ENCODE measurements at places on chromosomes 2 and 18.

GRCh38 chr2:4775668-4776067, 916.5 kb upstream of the SOX11 start:
- no peak for DNase-seq

DNA sequence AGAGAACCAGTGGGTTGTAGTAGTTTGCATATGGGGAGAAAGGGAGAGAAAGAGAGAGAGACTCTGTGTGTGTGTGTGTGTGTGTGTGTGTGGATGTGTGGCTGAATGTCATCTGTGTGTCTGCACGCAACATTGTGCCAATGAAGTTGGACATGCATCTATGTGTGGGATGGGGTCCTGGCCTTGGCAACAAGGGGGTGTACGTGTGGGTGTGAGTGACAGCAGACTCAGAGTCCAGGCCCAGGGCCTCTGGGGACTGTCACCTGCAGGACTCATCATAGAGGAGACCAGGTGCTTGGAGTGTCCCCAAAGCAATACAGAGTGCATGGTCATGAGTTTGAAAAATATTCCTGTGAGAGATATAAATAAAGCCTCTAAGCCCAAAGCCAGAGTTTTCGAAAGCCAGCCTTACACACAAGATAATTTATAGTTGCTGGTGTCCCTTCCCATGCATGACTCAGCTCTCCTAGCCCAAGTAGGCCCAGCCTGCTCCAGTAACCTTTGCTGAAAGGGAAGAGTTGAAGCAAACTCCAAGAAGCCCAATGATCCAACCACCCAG, 59.9 kb downstream of the TNP1 start:
- no peak for DNase-seq

DNA sequence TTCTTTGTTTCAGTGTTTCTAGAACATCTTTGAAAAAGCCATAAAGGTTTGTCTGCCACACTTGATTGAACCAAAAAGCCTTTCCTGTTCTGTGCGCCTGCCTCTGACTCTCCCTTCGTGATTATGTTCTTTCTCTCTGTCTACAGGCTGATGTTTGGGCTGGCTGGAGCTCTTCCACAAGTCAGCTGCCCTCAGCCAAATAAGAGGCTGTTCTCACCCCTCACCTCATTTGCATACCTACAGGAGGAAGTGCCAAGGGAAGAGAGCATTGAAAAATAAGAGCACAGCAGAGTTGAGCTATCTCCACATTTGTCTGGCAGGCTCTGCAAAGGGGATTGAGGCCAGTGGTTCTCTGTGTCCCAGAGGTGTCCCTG, 15.8 kb downstream of the INPP5D start:
- DNase-seq = no peak

DNA sequence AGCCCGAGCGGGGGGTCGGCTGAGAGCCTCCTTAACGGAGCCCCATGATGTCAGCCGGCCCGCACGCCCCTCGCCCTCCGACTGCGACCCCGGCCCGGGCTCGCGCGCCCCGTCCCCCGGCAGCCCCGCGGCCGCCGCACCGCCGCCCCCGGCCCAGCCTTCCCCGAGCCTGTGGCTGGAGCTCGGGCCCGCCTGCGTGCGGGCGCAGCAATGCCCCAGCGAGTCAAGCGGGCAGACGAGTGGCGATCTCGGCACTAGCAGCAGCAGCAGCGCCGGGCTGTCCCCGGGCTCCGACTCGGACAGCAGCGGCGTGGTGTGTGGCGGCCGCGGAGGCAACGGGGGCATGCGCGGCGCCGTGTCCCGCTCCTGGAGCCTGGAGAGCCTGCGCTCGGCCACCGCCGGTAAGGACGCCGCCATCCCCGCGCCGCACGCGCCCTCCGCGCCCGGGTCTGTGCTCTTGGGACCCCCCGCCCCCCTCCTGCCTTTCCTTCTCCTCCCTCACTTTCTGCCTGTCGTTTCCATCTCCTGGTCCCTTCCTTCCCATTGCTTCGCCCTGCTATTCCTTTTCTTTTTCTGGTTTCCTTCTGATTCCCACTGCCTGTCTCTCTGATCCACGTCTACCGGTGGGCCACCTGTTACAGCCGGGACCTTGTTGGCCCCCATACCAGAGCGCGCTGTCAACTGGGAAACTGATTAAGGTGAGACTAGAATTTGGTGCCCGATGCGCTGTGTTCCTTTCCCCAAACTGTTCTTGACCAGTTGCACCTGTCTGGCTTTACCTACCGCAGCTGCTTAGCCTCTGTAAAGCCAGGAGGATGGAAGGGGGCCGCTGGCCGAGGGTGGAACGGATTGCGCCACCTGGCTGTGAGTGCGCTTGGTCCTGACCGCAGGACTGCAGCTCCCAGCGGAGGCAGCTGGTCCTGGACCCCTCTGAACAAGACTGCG, 127.4 kb downstream of the ARHGEF4 start:
- no peak for DNase-seq

DNA sequence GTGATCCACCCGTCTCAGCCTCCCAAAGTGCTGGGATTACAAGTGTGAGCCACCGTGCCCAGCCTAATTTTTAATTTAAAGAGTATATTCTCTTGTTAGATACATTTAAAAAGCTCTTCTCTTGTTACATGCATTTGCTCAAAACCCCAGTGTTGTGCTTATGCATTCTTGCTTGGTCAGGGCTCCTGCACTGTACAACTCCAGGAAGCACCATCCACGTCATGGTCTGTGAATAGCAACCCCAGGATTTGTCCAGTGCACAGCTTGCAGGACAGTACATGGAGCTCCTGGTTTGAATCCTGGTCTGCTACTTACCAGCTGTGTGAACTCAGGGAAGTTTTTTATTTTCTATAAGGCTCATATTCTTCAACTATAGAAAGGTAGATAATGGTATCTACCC, 80.8 kb downstream of the MDH1 start:
- DNase-seq = no peak

- DNase-seq = no peak
These were observed 1.5 kb downstream of the GAD1 start for GRCh38 chr2:170818036-170818751.

DNA sequence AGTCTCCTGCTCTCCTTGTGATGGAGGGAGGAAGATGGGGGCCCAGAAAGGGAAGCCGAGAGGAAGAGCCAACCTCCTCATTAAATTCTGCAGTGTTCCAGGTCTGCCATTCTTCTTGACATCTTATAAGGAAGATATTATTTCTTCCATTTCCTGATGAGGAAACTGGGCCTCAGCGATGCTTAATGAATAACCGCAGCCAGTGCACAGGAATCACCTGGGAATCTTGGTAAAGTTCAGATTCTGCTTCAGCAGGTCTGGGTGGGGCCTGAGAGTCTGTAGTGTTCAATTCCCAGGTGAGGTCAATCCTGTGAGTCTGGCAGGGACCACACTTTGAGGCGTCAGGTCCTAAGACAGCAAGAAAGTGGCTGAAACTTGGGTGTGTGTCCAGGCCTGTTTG, 17.3 kb downstream of the PCARE start:
- no peak for DNase-seq

DNA sequence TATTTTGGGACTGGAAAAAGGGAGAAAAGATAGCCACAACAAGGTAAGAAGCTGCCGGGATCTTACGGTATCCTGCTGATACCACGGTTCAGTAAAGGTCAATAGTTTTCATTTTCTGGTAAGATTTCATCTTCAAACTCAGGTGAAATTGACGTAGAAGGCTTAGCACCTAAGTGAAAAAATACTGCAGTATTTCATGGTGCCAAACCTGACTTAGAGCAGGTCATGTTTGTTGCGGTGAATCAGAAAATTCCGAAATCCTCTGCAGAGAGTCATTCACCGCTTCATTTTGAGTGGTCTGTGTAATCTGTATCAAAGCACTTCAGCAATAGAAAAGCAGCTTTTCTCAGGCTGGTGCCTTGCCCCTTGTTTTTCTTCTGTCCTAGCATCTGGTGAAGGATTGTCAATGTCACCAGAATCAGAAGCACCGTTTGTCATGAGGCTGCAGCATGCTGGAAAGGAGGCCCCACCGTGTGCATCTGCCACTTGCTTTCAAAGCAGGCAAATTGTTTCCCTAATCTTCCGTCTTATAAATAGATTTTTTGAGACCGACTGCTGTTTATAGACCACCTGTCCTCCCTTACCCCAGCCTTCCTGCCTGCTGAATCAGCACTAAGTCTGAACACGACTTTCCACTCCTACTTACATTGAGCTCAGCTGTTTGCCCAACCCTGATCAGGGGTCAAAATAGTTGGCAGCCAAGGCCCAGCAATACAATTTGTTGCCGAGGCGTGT, 156.3 kb downstream of the EML6 start:
- DNase-seq = no peak

- DNase-seq = no peak
These were observed 366.1 kb upstream of the CRIM1 start for GRCh38 chr2:35989503-35989902.

DNA sequence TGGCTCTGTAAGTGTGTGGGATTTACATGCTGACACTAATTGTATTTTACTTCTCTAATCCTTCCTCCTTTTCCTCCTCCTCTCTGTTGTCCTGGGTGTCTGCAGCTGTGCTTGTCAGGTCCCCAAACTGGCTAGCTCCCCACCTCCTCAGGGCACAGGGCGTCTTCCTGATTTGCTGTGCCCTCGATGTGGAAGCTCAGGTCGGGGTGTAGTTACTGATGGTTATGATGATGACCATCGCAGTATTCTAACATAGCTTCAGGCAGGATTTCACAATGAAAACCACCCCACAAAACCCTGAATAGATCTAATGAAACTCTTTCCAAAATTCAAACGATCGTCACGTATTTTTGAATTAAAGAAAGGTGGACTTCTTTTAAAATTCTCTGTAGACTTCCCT, 428.4 kb downstream of the TGIF1 start:
- no peak for DNase-seq

- DNase-seq = no peak
These were observed 610.5 kb upstream of the FANCL start for GRCh38 chr2:58851598-58851997.

DNA sequence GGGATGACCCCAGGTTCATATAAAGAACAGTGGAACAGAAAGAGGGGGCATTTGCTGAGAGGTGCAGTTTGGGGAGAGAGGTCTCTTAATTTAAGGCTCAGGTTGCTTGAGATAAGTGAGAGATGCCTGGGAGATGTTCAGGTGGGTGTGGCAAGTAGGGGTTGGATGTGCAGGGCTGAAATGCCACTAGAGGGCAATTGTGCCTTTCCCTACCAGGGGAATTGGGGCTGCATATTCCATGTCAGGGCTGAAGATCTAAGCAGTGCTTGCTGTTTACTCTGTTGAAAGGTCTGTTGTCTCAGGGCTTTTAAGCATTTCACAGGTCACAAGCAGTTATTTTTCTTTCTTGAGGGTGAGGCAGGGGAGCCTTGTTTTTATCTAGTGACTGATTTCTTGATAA, 7.8 kb downstream of the CCDC85A start:
- no peak for DNase-seq

DNA sequence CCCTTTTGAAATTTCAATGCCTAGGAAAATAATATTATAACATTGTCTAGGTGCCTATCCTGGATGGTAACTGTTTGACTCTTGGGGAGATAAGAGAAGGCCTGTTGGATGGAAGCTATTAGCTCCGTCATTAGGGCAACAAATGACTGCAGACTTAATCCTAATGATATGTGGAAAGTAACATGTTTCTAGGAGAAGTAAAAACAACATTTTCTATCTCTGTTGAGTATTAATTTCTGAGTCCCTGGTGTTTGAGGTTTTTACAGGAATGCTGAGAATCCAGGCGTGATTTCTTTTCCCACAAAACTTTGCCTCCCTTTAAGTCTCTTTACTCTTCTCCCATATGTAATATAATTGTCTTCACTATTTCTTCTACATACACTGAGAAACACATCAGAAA, 159.1 kb downstream of the GALNT1 start:
- no peak for DNase-seq

GRCh38 chr2:25368660-25369059, 26.9 kb upstream of the DNMT3A start:
- DNase-seq = no peak

- no peak for DNase-seq
These were observed 81.5 kb upstream of the ODC1 start for GRCh38 chr2:10529611-10530010.

DNA sequence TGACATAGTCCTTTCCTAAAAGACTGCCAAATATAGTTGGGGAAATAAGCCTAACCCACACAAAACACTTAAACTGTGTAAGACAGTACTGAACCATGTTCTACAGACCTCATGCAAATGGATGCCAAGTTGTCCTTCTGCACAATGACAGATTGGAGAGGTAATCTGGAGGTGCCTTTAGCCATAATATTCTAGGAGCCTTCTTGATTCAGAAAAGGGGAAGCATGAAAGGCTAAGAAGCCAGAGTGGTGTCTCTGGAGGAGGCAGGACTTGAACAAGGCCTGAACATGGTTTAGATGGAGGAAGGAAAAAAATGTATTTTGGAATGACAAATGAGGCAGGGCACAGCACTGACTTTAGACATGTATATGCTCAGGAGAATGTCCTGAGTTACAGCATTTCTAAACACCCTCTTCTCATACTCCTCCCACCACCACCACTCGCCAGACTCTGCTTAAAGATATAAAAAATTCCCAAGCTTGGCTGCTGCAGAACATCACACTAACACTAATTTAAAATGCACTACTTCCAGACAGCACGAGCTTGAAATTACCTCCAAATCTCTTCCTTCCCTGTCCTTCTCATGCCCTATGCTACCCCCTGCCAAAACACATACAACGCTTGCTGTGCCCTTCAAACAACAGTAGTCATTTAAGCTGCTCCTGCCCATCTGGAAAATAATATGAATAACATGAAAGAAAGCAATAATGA, 110.4 kb downstream of the ANKRD44 start:
- no peak for DNase-seq

DNA sequence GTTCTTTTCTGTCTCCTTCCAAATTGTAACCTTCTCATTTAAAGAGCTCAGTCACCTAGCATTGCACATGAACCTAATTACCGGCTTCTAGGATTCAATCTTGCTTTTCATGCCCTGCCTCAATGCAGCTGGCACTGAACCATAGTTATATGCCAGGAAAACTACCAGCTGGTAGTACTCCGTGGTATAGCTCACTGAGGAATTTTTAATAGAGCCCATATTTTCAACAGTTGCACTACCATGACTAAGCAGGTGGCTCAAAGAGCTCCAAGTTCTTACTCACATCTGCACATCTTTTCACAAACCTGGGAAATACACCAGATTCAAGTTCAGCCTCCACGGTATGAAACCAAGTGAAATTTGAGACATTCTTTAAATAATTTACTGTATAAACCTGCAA, 363.5 kb downstream of the GRB14 start:
- no peak for DNase-seq

DNA sequence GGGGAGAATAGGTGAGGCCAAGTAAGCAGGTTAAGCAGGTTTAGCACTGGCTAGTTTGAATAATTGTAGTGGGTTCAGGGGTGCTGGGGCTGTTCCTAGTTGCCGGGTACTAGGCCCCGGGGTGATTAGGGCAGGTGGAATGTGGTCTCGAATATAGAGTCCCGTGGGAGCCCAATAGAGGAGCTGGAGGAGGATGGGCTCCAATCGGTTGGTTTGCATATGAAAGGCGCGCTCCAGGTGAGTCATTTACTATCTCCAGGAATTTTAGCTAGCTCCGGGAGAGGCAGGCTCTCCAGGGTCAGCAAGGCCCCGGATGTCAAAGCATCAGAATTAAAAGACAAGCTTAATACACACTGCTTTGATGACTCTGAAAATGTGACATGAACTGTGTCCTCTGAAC, 304.0 kb downstream of the ZNF521 start:
- DNase-seq = no peak

- DNase-seq = no peak
These were observed 39.4 kb upstream of the NCKAP5 start for GRCh38 chr2:133607679-133608078.

GRCh38 chr2:43161650-43162510, 64.5 kb downstream of the ZFP36L2 start:
- no peak for DNase-seq

GRCh38 chr2:144983107-144983506, 463.2 kb upstream of the ZEB2 start:
- no peak for DNase-seq

- no peak for DNase-seq
These were observed 57.1 kb upstream of the CD28 start for GRCh38 chr2:203649176-203649814.

GRCh38 chr2:231222318-231223000, 24.0 kb downstream of the ARMC9 start:
- no peak for DNase-seq
